Prostate gland (tissue), 2 donors: ENCODE measurements at places on chromosomes 6 and 20. TPM values are rescaled to one million over a fixed set of nuclear protein-coding genes. Genes with fewer than 3 reads are reported as not detected.

DNA sequence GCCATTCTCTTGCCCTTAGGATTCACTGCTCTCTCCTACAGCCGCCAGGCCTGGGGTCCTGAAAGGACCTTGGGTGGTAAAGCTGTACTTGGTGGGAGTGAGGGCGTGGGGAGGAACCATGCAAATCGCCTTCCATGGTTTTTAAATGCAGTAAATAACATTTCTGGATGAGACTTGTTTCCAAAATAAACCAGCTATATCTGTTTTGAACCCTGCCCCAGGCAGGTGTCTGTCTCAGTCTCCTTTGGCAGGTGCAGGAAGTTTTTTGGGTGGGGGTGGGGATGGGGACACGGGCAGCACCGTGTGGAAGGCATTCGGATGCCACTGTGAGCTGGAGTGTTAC is 14.3 kb downstream of the ITPA start:
- H3K27me3 ChIP-seq: no peaks in the 10 kb centered on the region
- H3K4me3 ChIP-seq: no peak overlapping the region
- no peaks in the 10 kb centered on the region for H3K36me3 ChIP-seq

DNA sequence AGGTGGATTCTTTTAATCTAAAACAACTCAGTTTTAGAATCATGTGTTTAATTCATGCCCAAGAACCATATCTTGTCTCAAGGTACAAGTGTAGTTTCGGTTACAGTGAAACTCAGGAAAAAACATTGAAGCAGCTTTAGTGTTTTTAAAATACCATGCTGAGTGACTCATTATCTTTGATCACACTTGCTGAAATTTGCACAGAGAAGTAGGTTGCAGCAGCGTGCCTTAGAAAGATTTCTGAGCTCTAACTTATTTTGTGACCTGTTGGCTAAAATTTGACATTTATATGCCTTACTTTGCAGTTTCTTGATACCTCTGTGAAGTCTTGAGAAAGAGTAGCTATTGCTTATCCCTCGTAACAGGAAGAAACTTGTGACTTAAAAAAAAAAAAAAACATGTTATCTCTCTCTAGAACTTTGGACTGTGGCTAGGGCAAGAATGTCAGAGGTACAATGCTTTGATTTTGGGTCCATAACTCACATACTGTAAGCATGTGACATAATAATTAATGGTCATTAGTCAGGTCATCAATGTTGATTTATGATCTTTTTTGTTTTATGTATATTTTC is 34.5 kb upstream of the FUCA2 start:
- no peaks in the 10 kb centered on the region for H3K27me3 ChIP-seq
- no peak for DNase-seq
- H3K27ac ChIP-seq: no peak overlapping the region
- no peaks in the 10 kb centered on the region for H3K4me1 ChIP-seq

GOPC gene
- total RNA-seq: 24.2 TPM

DNA sequence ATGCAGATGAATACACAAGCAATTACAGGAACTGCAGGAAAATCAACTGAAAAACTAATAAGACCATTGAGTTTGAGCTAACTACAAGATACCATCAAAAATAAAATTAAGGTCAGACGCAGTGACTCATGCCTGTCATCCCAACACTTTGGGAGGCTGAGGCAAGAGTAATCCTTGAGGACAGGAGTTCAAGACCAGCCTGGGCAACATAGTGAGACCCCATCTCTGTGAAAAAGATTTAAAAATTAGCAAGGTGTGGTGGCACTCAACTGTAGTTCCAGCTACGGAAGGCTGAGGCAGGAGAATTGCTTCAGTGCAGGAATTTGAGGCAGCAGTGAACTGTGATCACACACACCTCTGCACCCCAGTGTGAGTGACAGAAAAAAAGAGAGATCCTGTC is 419.9 kb upstream of the SOX4 start:
- H3K27me3 ChIP-seq: no peaks in the 10 kb centered on the region
- H3K27ac ChIP-seq: no peak overlapping the region
- DNase-seq: no peak
- no peak overlapping the region for H3K4me3 ChIP-seq

GRCh38 chr6:137498481-137499190 is 4.4 kb upstream of the OLIG3 start:
- H3K4me1 ChIP-seq: peaks cover 4% of the 10 kb centered on the region
- no peak for DNase-seq
- peaks cover 44% of the 10 kb centered on the region for H3K27me3 ChIP-seq
- H3K36me3 ChIP-seq: no peaks in the 10 kb centered on the region
- H3K4me3 ChIP-seq: no peak overlapping the region

DNA sequence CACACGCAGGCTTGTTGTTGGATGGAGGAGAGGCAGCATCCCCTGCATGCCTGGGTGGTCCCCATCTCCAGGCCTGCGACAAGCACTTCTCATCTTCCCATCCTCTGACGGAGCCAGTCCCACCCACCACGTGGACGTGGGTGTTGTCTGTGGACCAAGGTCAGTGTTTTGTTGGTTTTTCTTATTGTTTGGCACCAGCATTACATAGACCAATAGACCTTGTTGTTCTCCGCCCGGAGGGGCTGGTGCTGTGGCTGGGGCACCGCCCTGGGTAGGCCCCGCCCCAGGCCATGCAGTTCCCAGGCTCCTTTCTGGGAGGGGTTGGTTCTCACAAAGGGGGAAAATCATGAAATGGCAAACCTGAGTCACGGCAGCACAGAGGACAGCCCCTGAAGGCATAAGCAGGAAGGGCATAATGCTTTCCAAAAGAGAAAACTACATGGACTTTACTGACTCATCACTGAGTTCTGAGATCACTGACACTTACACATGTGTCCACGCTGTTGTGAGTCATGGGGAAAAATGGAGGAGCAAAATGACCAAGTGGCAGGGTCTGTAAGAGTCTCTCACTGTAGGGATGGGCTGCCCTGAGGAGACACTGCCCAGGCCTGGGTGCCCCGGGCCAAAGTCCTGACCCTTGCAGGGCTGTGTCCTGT is 90.8 kb downstream of the THBS2 start:
- no peaks in the 10 kb centered on the region for H3K27me3 ChIP-seq
- no peak overlapping the region for H3K4me3 ChIP-seq
- H3K4me1 ChIP-seq: no peaks in the 10 kb centered on the region

- H3K27me3 ChIP-seq: no peaks in the 10 kb centered on the region
- H3K4me1 ChIP-seq: no peaks in the 10 kb centered on the region
- H3K4me3 ChIP-seq: no peak overlapping the region
- no peak for DNase-seq
Measured at GRCh38 chr6:107763946-107764345, 60.2 kb downstream of the SCML4 start.

- H3K27ac ChIP-seq: no peak overlapping the region
- H3K36me3 ChIP-seq: no peaks in the 10 kb centered on the region
- DNase-seq: no peak
- H3K4me1 ChIP-seq: no peaks in the 10 kb centered on the region
- H3K27me3 ChIP-seq: no peaks in the 10 kb centered on the region
Measured at GRCh38 chr6:89581689-89582088, 56.9 kb downstream of the LYRM2 start.

DNA sequence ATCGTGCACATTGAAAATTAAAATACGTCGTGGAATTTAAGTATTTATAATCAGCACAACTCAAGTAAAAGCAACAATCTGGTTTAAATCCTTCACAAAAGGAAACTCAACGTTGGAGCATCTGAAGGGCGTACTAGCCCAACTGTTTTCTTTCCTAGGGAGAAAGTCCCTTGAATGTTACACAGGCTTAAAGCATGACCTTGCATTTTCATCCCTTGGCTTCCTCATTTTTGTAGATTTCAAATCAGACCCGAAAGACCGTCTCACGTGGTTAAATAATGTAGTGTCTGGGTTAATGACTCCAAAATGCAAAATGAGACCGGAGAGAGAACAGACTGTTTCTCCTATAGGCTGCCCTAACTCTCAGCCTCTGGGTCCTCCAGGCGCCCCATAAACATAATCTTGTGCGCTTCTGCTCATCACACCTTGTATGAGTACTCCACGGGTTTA is 249.2 kb upstream of the RREB1 start:
- H3K4me3 ChIP-seq: no peak overlapping the region
- no peak overlapping the region for H3K27ac ChIP-seq
- H3K4me1 ChIP-seq: no peaks in the 10 kb centered on the region
- no peaks in the 10 kb centered on the region for H3K36me3 ChIP-seq

CRIP3 gene
- total RNA-seq: 7.3 TPM
